Hypothalamus (tissue), 51 donors: ENCODE measurements at places on chromosomes 6 and 20.

DNA sequence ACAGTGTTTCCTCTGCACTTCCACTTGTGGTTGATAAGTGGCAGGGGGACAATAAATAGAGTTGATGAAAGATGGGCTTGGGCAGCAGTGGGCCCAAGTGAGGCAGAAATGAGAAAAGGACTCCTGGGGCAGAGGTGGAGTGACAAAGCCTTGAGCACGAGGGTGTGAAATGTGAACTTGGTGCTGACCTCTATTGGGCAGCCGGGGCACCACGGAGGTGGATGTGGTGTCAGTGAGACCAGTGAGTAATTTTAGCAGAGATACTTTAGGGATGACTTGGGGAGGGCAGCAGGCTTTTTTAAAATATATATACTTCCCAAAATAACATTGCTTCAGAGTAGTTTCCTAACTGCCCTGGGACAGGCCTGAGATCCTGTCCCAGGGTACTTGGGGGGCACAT lies 30.6 kb upstream of the MYLK2 start:
- DNase-seq: no peak

DNA sequence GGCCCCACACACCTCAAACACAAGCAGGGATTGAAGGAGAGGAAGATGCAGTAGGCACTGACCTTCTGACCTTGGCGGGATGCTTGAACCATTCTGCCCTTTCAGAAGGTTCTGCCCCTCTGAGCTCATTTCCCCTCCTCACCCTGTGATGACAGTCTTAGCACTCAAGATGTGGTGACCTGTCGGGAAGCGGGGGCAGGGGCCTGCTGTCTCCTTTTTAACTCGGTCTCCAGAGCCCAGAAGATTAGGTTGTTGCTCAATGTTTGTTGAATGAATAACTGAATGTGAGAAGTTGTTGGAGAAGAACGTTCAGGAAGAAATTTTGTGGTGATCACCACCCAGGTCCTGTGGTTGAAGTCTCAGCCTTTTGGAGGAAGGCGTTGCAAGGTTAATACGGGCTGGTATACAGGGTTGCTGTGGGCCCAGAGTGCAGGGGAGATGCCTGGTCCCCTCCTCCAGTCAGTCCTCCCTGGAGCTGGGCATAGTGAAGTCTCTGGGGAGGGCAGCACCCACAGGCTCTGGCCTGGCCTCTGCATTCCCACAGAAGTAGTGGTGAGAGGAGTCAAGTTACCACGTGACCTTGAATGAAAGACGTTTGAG lies 49.7 kb upstream of the FUCA2 start:
- DNase-seq: no peak

DNA sequence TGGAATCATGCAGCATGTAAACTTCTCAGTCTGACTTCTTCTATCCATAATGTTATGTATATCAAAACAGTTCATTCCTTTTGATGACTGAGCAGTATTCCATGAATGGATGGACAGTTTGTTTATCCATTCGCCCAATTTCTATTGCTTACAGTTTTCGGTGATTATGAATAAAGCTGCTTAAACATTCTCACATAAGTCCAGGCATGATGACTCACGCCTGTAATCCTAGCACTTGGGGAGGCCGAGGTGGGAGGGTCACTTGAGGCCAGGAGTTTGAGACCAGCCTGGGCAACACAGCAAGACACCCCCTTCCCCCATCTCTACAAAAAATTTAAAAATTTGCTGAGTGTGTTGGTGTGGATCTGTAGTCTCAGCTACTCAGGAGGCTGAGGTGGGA lies 22.9 kb upstream of the HMGA1 start:
- DNase-seq: no peak

DNA sequence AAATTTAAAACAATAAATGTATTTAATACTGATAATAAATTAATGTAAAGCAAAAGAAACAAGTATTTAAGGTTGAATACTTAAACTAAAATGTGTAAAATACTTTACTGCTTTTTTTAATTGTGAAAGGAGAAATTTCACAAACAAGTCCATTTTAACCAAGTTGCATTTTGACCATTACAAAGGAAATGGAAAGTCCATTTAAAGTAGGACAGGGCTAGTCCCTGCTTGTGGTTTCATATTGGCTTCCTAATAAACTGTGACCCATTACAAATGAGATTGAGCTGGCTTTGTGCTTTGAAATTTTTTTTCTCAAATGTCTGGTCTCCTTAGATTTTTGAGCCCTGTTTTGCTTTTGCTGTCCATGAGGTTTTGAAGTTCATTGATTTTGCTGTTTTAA lies 527.6 kb downstream of the MAFB start:
- DNase-seq: no peak

DNA sequence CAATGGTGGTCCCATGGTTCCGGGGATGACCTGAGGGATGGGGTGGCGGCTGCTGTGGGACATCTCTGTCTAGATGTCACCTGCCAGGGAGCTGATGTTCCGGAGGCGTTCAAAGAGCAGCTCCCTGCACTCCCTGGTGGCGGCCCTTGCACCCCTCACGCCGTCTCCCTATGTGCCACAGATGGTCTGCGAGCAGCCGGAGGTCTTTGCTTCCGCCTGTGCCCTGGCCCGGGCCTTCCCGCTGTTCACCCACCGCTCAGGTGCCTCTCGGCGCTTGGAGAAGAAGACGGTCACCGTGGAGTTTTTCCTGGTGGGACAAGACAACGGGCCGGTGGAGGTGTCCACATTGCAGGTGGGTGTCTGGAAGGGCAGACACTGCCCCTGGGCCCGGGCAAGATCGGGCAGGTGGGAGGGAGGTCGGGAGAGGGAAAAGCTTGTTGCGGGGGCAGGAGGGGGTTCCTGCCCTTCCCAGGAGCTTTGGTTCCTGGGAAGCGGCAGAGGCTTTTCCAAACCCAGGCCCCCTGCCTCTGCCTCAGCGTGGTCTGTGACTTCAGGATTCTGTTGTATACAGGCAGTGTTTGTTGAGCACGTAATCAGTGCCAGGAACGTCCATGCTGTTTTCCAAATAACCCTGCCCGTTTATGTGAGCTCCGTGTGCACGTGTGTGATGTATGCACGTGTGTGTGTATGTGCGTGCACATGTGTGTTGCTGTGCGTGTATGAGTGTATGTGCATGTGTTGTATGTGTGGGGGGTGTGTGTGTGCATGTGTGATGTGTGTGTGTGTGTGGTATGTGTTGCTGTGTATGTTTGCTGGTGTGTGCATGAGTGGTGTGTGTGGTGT lies 1.9 kb downstream of the NPEPL1 start:
- no peak for DNase-seq

DNA sequence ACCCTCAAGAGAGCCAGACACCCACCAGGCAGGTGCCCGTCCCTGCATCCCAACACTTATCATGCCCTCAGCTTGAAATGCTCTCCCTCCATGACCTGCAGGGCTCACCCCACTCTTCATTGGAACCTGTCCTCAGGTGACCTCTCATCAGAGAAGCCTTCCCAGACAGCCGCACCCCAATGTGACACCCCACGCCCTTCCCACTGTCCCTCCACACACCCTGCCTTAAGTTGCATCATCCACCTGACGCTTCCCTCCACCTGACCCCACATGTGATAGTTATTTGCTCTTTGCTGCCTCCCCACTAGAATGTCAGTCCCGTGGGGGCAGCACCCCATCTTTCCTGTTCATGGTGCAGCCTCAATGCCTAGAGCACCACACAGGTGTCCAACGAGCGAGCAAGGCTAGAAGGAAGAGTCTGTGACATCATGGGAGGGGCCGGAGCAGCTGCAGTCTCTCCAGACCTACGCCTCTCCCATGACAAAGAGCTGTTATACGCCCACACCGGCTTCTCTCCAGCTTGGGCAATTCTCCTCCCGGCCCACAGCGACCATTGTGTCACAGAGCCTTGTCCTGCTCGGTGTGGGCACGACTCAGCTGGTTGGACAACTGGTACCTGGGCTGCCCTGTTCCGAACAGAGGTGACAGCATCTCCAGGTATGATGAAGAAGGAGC lies 58.2 kb downstream of the NFATC2 start:
- DNase-seq: no peak

- DNase-seq: no peak
Measured at GRCh38 chr20:11431621-11432020, 486.1 kb upstream of the BTBD3 start.

- no peak for DNase-seq
Measured at GRCh38 chr6:45353654-45354053, 24.1 kb downstream of the SUPT3H start.

DNA sequence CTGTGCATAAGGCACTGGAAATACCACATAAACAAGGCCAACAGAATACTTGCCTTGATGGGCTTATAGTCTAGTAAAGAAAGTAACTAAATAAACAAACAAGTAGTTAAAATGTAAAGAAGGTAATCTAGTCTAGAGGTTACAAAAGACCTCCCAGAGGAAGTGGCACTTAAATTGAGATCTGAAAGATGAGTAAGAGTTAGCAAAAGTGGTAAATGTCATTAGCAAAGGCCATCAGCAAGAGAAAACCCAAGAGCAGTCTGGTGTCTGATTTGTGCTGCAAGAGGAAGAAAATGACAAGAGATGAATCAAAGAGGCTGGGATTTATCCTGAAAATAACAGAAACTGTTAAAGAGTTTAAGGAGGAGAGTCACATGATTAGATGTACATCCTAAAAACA lies 96.6 kb upstream of the SMLR1 start:
- no peak for DNase-seq

DNA sequence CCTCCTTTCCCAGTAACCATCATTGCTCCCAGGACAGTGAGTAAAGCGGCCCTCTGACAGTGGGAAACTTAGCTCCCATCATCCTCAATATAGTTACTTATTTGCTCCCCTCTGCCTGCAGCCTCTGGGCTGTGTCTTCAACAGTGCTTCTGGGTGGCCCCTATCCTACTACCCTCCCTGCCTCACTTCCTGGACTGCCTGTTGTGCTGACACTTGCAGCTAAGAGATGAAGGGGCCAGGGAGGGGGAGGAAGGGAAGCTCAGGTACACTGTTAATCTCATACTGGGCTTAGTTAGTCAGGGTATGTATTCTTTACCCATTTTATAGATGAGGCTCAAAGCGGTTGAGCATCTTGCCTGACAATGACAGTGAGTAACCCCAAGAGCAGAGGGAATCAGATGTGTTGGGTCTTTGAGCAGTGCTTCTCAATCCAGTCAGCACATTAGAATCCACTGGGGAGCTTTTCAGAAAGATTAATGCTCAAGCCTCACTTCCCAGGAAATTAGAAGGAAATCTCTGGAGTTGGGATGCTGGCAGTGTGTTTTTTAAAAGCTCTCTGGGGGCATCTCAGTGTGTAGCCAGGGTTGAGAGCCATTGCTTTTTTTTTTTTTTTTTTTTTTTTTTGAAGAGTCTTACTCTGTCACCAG lies 27.1 kb upstream of the KCNK5 start:
- DNase-seq: no peak

DNA sequence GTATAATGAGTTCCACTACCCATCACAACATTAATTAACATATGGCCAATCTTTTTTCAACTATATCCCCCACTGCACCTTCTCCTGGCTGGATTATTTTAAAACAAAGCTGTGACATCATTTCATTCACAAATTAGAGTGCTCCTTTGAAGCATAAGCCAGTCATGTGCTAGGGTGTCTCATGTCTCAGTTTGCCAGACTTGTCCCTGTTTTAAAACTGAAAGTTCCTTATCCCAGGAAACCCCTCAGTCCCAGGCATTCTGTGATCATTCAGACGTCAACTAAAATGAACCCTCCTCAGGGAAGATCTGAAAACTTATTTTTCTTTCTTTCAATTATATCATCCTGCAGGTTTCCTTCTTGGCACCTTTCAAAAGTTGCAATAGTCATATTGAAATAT lies 29.3 kb upstream of the LOC128125822 start:
- DNase-seq: no peak

DNA sequence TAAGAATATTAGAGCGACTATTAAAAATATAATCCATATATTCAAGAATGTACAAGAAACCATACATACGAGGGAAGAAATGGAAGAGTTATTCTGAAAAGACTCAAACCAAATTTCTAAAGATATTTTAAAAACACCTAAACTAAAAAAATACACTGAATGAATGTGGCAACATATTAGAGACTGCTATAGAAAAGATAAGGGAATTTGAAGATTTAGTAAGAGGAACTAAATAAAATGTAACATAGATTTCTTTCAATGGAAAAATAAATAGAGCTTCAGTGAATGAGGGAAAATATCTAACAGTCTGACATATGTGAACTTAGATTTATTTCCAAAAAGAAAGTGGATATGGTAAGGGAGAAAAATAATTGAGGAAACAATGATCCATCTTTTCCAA lies 194.9 kb upstream of the STXBP5 start:
- DNase-seq: no peak

- DNase-seq: no peak
Measured at GRCh38 chr6:135748189-135748588, 103.3 kb upstream of the PDE7B start.

DNA sequence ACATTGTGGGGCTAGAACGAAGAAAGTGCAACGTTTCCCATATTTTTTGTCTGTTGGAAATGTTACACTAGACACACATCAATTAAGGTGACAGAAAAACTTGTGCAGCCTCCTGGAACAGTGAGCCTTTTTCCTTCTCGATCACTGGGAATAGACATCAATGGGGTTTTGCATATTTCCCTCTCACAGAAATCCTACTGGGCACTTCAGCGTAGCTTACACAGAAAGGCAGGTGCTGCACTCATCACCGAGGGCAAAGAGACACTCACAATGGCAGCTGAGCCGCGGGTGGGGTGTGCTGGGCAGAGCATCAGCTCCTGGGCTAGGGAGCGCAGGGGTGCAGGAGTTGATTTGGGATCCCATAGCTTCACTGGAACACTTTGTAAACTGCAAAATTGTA lies 64.5 kb downstream of the THBS2 start:
- DNase-seq: no peak

DNA sequence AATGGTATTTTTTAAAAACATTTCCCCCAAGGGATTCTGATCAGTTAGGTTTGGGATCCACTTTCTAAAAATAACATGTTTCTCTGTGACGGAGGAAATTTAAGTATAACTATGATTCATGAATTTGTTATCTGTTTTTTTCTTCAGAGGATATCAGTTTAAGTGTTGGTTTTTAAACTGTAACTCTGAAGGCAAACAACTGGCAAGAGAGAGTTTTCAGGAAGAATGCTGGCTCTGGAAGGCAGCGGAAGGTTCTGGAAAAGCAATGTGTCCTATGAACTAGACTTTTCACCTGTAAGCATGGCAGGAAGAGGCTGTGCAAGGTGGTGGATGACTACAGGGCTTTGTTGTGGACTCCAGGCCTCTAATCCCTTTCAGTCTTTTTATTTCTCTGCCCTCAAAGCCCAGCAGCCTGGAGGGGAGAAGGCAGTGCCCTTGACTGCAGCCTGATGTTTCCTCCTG lies 153.1 kb downstream of the GMPR start:
- no peak for DNase-seq

GRCh38 chr20:54040531-54040930 lies 29.9 kb downstream of the BCAS1 start:
- DNase-seq: no peak

GRCh38 chr20:52193886-52194545 lies 2.4 kb upstream of the ZFP64 start:
- DNase-seq: no peak

DNA sequence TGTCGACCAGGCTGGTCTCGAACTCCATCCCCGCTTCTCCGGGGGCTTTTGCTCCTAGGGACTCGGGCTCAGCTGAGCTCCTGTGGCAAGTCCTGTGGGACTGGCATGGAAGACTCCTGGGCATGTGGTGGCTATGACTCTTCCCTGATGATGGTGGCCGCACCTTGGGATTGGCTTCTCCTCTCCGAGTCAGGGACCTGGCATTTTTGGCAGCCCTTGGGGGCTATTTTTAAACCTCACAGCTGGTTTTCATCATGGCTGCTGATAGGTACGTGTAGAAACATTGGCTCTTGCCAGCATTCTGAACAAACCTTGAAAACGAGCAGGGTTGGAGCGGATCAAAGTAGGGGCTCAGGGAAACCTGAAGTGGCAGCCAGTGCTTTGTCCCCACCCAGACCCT lies 54.1 kb downstream of the RBM38 start:
- no peak for DNase-seq

GRCh38 chr6:31663961-31664789 lies 622 bp downstream of the GPANK1 start:
- no peak for DNase-seq
